ENCODE measurements at places on chromosomes 2 and 18.

GRCh38 chr2:105924932-105925331 is 180.2 kb downstream of the NCK2 start:
- DNase-seq: no peak

DNA sequence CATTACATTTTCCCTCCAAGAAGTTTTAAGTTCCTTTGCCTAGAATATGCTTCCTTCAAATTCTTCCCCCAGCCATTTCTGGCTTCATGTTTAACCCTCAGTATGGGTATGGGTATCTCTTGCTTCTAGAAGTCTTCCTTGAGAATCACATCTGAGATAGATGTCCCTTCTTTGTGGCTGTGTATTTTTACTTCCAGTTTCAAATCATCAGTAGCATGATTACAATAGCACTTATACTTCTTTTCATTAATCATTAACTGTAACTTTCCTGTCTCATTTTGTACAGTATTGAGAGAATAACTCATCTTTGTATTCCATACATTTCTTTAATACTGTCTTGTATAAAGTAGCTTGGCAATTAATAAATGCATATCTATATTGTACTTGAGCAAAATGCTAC is 17.3 kb upstream of the PDE1A start:
- DNase-seq: no peak

GRCh38 chr2:197498235-197498936 is 1.3 kb downstream of the HSPD1 start:
- no peak for DNase-seq

DNA sequence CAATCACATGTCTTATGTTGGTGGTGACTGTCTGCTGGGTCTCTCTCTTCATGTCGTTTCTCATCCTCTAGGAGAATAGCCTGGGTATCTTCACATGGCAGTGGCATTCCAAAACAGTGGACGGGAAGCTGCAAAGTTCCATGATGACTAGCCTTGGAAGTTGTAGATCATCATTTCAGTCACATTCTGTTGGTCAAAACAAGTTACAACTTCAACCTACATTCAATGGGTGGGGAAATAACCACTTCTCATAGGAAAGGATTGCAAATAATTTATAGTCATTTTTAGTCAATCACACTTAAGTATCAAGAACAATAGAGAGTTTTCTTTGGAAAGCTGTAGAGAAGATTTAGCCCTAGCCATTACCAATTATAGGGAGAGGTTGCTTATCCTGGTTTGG is 395.0 kb upstream of the CDH2 start:
- no peak for DNase-seq

GRCh38 chr2:104745846-104746245 is 108.1 kb upstream of the POU3F3 start:
- no peak for DNase-seq

DNA sequence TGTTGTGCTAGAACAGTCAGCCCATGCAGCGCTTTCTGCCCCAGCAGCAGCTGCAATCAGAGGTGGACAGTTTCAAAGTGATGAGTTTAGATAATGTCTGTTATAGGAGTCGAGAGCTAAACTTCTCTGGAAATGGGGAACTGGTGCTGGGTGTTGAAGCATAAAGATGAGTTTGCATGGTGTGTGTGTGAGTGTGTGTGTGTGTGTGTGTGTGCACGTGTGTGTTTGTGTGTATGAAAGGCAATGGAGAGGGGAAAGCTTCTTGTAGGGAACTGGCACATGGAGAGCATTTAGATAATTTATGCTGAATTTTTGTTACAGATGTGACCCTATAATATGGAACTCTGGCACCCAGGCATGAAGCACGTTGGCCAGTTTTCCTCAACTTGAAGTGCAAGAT is 22.7 kb downstream of the ICOS start:
- no peak for DNase-seq

GRCh38 chr2:163469561-163469962 is 266.2 kb downstream of the FIGN start:
- no peak for DNase-seq

- DNase-seq: no peak
These were observed 18.3 kb downstream of the ARHGEF33 start for GRCh38 chr2:38907743-38908562.

GRCh38 chr2:190553254-190553653 is 18.7 kb upstream of the NEMP2 start:
- DNase-seq: no peak

DNA sequence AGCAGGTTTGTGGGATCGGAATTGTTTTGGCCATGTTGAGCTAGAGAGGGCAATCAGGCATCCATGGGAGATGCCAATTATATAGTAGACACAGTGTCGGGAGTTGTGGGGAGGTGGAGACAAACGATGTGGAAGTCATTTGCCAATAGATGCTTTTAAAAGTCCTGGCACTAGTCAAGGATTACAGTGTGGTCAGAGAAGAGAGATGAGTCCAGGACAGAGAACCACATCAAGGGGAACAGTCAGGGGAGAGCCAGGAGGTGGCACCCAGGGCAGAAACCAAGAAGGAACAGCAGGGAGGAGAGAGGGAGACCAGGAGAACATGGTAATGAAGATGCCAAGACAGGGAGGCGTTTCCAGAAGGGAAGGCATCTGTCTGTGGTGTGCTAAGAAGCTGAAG is 81.2 kb downstream of the ARL4C start:
- DNase-seq: no peak

- DNase-seq: no peak
These were observed 221.5 kb upstream of the SLC35G4 start for GRCh38 chr18:11387880-11388279.

- DNase-seq: peak; percentile 12
These were observed 23.1 kb upstream of the RBMS1 start for GRCh38 chr2:160516547-160517365.

GRCh38 chr2:131543385-131543891 is 15.8 kb downstream of the CCDC74A start:
- DNase-seq: no peak

- DNase-seq: no peak
These were observed 579 bp downstream of the ARHGEF4 start for GRCh38 chr2:130837175-130837810.

GRCh38 chr2:67799886-67800285 is 262.9 kb downstream of the C1D start:
- no peak for DNase-seq

- no peak for DNase-seq
These were observed 51.7 kb downstream of the CAB39 start for GRCh38 chr2:230764346-230764745.

DNA sequence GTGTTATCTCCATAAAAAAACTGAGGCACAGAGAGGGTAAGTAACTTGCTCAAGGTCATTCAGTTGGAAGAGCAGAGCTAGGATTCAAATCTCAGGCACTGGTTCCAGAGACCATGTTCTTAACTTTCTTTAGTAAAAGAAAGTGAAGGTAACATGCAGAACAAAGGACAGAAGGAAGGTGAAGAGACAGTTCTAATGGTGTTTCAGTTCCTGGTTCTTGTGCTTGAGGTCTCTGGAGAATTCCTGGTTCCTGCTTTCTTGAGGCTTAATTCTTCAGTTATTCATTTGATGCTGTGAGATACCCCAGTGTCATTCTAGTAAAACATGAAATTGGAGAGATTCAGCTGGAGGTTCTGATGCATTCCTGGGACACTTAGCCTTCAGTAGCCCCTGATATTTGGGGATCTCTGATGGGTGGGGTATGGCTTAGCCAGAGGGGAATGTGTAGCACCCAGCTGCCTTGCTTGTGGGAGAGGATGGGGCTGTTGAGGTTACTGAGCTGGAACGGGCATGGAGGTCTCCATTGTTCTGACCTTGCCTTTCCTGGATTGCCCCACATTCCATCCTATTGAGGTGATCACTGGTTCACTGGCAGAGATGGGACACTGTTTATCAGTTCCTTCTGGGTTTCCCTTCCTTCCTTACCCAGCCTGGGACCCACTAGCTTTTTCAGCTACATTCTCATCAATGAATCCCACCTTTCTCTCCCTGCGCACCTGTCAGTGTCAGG is 46.8 kb downstream of the SEMA4F start:
- DNase-seq: no peak

DNA sequence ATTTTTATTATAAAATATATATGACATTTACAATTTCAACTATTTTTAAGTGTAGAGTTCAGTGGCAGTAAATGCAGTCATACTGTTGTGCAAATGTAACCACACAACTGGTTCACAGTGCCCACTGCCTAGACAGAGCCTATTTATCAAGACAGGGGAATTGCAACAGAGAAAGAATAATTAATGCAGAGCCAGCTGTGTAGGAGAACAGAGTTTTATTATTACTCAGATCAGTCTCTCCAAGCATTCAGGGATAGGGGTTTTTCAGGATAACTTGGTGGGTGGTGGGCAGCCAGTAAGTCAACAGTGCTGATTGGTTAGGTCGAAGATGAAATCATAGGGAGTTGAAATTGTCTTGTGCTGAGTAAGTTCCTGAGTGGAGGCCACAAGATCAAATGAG is 200.3 kb downstream of the NYAP2 start:
- DNase-seq: no peak

DNA sequence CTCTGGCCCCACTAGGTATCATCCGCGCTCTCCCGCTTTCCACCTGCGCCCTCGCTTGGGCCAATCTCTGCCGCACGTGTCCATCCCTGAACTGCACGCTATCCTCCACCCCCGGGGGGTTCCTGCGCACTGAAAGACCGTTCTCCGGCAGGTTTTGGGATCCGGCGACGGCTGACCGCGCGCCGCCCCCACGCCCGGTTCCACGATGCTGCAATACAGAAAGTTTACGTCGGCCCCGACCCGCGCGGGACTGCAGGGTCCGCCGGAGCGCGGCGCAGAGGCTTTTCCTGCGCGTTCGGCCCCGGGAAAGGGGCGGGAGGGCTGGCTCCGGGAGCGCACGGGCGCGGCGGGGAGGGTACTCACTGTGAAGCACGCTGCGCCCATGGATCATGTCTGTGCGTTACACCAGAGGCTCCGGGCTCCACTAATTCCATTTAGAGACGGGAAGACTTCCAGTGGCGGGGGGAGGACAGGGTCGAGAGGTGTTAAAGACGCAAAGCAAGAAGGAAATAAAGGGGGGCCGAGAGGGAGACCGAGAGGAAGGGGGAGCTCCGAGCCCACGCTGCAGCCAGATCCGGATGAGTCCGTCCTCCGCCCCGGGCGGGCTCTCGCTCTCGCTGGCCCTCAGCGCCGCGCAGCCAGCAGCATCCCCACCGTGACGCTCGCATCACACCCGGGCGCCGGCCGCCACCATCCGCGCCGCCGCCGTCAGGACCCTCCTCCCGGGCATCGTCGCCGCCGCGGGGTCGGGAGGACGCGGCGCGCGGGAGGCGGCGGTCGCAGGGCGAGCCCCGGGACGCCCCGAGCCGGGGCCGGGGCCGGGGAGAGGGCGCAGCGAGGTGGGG is 664 bp downstream of the NETO1 start:
- no peak for DNase-seq

- DNase-seq: no peak
These were observed 99.0 kb downstream of the MBD2 start for GRCh38 chr18:54125429-54125828.

- peak; percentile 54 for DNase-seq
These were observed 38.9 kb downstream of the CNGA3 start for GRCh38 chr2:98385050-98385699.

DNA sequence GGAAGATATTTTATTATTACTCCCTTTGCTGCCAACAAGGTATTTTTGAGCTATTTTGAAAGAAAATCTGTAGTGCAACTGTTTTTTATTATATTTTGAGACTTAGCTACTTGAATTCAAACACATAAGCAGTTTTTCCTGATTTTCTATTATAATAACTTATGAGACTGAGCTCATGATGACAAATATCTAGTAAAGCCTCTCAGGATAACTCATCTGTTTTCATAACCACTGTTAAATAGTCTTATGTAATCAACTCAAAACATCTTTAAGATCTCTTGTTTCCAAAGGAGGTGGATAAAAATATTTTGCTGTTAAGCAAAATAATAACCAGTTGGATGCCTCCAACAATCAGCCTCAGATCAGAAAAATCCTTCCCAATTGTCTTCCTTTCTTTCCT is 21.9 kb upstream of the PPP1CB start:
- DNase-seq: no peak

- no peak for DNase-seq
These were observed 166.0 kb upstream of the DSEL start for GRCh38 chr18:67682516-67682915.

DNA sequence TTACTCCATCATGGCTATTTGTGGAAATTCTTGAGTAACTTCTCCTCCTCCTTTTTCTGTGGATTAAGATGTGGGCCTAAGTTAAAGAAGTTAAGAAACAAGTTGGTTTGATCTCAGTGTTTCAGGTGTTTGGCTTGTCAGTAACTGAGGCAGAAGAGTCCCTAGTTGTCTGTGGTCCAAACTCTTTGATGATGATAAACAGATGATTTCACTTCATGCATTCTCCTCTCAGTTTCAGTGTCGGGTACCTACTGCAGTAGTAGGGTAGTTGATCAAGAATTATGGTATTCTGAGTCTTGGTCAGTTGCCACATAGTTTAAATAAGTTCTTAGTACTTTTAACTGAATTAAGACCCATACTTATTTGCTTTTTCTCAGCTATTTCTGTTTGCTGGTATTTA is 85.6 kb downstream of the NCOA1 start:
- no peak for DNase-seq

DNA sequence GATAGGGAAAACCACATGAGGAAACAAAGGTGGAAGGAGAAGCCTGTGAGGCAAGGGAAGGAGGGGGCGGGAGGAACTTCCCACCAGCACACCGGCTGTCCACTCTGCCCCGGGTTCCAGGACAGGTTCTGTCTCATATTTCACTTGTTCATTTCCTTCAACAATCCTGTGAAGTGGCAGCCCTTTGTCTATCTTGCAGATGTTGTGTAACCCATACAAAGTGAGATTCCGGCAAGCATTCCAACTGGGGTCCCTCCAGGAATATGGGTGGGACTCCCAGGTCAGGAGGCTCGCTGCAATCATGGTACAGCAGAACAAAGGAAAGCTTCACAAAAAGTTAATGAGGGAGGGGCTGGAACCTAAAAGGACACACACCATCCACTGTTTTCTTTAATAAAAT is 271.3 kb upstream of the PXDN start:
- no peak for DNase-seq

Measured in CD4-positive, alpha-beta T cell (primary cell).